Type B pancreatic cell (in vitro differentiated cells): ENCODE measurements at places on chromosomes 6 and 20. TPM values are rescaled to one million over a fixed set of nuclear protein-coding genes. Genes with fewer than 3 reads are reported as not detected.

GRCh38 chr20:1094751-1095150 is 23.7 kb upstream of the PSMF1 start:
- DNase-seq: no peak

GRCh38 chr6:152356016-152356415 is 281.1 kb downstream of the SYNE1 start:
- no peak for DNase-seq

DNA sequence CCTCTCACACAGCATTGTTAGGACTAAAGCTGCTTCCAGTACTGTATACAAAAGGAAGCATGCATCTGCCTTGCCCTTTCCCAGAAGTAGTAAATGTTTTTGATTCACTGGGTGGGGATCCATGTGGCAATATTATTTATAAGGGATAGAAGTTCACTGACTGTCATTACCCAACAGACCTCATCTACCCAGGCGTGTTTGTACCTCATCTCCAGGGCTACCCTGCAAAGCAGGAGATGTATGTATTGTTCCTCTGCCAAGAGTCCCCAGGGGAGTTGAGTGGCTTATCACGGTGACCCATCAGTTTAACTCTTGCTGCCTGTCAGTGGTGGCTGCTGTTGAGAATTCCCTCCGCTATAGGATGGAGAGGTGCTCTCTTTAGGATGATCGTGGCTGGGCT is 42.5 kb downstream of the SLC24A3 start:
- DNase-seq: no peak

The SH3BGRL2 gene
- total RNA-seq: 40.0 and 75.3 TPM in 2 replicates

The C6orf163 gene
- total RNA-seq: 3.3 and 4.7 TPM in 2 replicates

The CEP85L gene
- 8.9 and 16.1 TPM in 2 replicates for total RNA-seq
